NCI-H774 (cell line): ENCODE measurements at places on chromosomes 5 and 9.

DNA sequence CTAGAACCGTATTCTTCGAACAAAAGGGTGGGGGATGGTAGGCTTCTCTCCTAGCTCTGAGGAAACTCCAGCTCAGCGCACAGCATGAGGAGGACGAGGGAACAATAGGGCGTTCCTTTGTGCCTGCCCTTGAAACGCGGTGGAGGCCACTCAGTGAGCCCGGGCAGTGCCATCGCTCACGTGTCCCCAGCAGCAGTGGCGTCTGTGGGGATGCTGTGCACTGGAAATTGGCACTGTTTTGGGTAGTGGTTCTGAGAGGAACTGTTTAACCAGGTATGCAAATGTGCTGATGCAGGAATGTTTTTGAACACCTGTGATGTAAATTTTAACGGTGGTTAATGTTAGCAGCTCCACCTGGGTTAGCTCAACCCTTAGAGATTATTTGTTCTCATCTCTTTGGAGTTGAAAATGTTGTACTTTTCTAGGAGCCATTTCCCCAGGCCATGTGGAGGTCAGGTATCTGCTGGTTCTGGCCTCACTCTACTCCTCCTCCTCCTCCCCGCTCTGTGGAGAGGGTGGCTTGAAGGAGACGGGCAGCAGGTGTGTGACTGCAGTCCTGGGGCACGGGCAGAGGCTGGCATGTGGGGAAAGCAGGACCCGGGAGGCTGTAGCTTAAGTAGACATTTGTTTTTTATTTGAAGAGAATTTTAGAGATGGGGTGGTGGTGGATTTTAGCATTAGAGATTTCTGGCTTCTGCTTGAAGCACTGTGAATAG lies 48.3 kb downstream of the EHMT1 start:
- DNase-seq = peak; percentile 36

GRCh38 chr5:61279725-61280124 lies 52.3 kb upstream of the ZSWIM6 start:
- no peak for DNase-seq

DNA sequence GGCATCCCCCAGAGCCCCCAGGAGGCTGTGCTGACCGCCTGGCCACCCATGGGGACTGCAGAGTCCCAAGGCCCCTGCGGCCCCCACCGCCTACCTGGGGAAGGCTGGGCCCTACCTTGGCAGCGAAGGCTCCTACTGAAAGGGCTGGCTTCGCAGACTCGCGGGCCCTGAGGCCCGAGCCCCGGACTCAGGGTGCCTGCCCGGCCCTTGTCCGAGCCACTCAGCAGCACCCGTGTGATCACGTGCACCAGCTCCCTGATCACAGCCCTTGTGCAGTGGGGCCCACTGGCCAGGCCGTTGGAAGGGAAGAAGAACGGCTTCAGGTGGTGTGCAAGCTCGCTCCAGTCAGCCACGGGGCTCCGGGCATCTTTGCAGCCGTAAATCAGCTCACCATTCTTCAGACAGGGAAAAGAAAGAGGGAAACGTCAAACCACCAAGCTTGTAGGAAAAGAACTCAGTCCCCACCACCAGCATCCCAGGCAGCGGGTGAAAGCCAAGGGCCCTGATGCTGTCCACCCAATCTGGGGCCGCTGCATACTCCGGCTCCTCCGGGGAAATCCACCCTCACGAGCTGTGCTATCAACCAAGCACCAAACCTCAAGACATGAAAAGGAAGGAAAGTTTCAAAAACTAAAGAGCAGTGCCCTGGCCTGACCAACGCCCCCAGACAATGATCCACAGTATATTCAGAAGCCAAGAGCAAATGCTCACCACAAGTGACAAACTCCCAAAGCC lies 31.9 kb downstream of the IPPK start:
- no peak for DNase-seq

- DNase-seq = no peak
Measured at GRCh38 chr5:120614531-120615180, 150.6 kb downstream of the PRR16 start.

DNA sequence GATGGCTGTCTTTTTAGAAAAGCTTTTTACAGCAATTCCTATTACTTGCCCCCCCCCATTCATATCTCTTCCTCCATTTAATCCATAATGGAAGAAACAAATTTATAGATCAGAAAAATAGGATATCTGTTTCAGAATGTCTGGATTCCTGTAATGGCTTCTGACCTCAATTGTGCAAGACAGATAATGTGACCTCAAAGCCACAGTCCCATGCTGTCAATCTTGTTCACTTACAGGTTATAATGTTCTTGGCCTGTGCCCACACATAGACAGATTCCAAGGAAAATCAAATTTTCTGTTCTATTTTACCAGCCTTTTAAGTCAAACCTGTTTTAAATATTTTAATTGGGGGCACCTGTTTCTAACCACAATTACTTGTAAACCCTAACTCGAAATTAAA lies 143.4 kb downstream of the ENTREP1 start:
- no peak for DNase-seq
